Activated naive CD8-positive, alpha-beta T cell treated with anti-CD3 and anti-CD28 coated beads, Interleukin-2, amount 10 ng/mL, durations not matched to agents 7 days and 5 days (primary cell): ENCODE measurements at places on chromosomes 12 and 14. TPM values are rescaled to one million over a fixed set of nuclear protein-coding genes. Genes with fewer than 3 reads are reported as not detected.

DNA sequence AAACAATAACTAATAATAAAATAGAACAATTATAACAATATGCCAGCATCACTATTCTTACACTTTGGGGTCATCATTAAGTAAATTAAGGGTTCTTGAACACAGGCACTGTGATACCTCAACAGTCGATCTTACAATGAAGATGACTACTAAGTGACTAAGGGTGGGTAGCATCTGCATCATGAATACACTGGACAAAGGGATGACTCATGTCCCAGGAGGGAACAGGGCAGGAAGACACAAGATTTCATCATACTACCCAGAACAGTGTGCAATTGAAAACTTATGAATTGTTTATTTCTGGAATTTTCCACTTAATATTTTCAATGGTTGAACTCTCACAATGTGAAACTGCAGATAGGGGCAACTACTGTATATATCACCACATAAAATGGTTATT lies 19.7 kb downstream of the TSPAN19 start:
- no peak for DNase-seq

GRCh38 chr12:51174501-51174900 lies 1.6 kb upstream of the TFCP2 start:
- no peak for DNase-seq

DNA sequence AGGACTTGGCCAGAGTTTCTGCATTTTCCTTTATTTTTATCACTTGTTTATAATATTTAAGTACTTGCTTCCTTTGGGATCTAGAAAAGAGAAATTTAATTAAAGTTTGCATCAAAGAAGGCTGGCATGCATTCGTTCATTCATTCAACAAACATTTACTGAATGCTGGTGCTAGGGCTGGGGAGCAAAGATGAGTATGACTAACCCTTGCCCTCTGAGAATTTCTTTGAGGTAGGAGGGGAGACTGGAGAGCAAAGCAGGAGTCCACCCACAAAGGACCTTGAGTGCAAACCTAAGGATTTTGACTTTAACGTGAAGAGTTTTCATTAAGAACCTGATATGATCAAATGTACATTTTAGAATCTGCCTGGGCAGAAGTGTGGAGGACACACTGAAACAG lies 16.1 kb upstream of the NT5DC3 start:
- DNase-seq, result no peak

- DNase-seq, result no peak
These were observed 481 bp downstream of the REC8 start for GRCh38 chr14:24172261-24172860.

Gene MARK3
- total RNA-seq, result 87.4 TPM

Gene ESRRB
- total RNA-seq, result not detected

Gene SERPINA12
- not detected for total RNA-seq

Gene B3GNT4
- 1.1 TPM for total RNA-seq
